ENCODE measurements at places on chromosomes 2 and 18. TPM values are rescaled to one million over a fixed set of nuclear protein-coding genes. Genes with fewer than 3 reads are reported as not detected.
A peak's percentile ranks its signal among the peaks of the same experiment; 100 is the strongest.

Gene IFIH1
- 8.2 TPM for total RNA-seq

DNA sequence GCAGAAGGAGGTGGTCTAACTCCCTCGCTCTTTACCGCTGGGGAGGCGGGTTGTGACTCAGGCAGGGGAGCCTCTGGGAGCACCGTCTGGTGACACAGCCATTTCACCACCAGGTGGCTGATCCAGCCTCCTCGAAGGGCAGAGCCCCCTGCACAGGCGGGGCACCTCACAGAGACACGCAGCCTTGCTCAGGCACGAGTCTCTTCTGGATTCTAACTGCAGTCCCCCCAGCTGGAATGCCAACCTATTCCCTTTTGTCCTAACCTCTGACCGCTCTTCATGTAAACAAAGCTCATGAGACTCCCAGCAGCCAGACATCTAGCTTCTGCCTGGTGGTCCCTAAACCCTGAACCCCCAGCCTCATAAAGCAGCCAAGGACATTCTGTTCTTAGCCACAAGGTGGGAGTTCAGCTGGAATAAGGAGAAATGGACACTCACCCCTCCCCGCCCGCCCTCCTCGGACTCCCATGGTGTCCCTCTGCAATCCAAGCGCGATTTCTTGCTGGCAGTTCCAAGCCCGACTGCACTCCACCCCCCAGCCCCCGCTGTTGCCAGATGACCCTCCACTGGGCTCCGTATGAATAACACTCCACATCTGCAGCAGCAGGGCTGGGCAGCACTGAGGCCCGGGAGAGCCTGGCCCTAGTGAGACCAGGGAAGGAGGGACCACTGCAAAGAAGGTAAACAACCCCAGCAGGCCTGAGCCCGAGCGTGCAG is 84.3 kb downstream of the TNS1 start:
- H3K36me3 ChIP-seq: no peaks in the 10 kb centered on the region
- no peak overlapping the region for H3K4me3 ChIP-seq
- DNase-seq: peak; percentile 77
- H3K27me3 ChIP-seq: no peaks in the 10 kb centered on the region
- peak overlapping the region; percentile 16 for H3K27ac ChIP-seq

GRCh38 chr2:15650616-15651366 is 59.1 kb downstream of the DDX1 start:
- no peak overlapping the region for H3K27ac ChIP-seq
- no peaks in the 10 kb centered on the region for H3K36me3 ChIP-seq
- no peaks in the 10 kb centered on the region for H3K27me3 ChIP-seq
- no peak overlapping the region for H3K4me3 ChIP-seq
- no peaks in the 10 kb centered on the region for H3K4me1 ChIP-seq
- no peak for DNase-seq

Gene SMARCAL1
- 50.2 TPM for total RNA-seq

- H3K4me3 ChIP-seq: no peak overlapping the region
- H3K27me3 ChIP-seq: no peaks in the 10 kb centered on the region
- H3K27ac ChIP-seq: no peak overlapping the region
- H3K4me1 ChIP-seq: no peaks in the 10 kb centered on the region
Measured at GRCh38 chr2:142707318-142707717, 170.1 kb upstream of the KYNU start.

Gene CTAGE1
- total RNA-seq: 19.6 TPM

- no peak for DNase-seq
- no peaks in the 10 kb centered on the region for H3K27me3 ChIP-seq
- H3K36me3 ChIP-seq: no peaks in the 10 kb centered on the region
- H3K27ac ChIP-seq: no peak overlapping the region
- H3K4me3 ChIP-seq: no peak overlapping the region
Measured at GRCh38 chr18:55287935-55288868, 299.8 kb downstream of the TCF4 start.

Gene NBAS
- total RNA-seq: 79.7 TPM

GRCh38 chr2:197181491-197181890 is 129.1 kb downstream of the ANKRD44 start:
- no peak overlapping the region for H3K27ac ChIP-seq
- no peaks in the 10 kb centered on the region for H3K36me3 ChIP-seq
- H3K4me3 ChIP-seq: no peak overlapping the region
- no peaks in the 10 kb centered on the region for H3K27me3 ChIP-seq

Gene CFAP221
- total RNA-seq: 62.4 TPM

DNA sequence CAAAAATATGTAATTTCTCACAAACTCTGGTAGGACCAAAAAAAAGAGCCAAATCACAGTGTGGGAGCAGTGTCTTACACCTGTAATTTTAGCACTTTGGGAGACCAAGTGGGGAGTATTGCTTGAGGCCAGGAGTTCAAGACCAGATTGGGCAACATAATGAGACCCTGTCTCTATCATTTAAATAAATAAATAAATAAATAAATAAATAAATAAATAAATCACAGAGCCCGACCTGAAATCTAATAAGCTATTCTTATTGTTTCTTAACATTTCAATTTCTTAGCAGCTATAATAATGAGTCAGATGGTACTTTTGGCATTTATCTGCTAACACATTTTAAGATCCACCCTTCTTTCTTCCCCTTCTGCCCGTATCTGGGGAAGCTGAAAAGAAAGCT is 1229.6 kb downstream of the SUCLG1 start:
- H3K27ac ChIP-seq: no peak overlapping the region
- H3K4me1 ChIP-seq: no peaks in the 10 kb centered on the region
- no peaks in the 10 kb centered on the region for H3K36me3 ChIP-seq
- DNase-seq: no peak

DNA sequence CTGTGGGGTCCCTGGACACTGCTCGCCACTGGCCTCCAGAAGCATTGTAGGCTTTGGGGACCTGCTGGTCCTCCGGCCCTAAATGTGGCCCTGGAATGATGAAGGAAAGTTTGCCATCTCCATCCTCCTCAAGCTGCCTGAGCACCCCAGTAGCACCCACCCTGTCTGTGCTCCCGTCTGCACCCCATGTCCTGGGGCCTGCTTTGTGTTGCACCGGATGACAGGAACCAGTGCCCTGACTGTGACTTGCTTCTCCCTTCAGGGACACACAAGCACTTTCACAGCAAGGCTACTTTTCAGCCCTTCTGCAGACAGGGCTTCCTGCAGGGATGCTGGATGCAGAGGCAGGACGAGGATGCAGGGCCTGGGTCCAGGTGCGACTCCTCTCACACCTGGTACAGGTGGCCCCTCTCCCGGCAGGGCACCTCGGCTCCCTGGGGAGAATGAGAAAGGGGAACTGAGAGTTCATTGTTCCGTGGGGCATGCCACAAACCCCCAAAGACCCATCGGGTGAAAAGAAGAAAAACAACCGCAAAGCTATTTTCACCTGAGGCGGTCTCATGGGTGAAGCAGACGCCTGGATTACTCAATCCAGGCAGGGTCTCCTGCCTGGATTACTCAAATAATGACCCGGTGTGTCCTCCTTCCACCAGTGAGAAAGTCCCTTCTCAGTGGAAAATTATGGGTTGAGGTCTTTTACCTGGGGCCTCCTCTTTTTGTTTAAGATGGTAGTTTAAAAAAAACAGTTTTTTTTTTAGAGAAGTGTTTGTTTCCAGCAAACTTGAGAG is 74.9 kb downstream of the LONRF2 start:
- no peak for DNase-seq
- H3K4me1 ChIP-seq: peaks cover 6% of the 10 kb centered on the region
- H3K27ac ChIP-seq: no peak overlapping the region
- H3K4me3 ChIP-seq: no peak overlapping the region
- no peaks in the 10 kb centered on the region for H3K27me3 ChIP-seq

DNA sequence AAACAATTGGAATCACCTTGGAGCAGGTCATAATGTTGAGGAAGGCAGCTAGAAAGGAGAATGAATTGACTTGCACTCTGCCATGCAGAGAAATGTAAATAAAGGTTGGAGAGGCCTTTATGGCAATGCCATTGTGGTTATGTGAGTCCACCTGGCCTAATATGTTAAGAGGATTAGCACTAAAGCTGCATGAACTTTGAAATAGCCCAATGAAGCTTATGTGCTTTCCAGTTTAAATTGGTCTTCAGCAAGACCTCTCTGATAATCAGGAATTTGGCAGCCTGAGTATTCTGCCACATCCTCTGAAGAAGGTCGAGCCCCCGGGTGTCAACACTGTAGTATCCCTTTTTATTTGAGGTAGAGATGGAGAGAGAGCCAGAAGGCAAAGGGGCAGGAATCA is 464.9 kb downstream of the CDH2 start:
- no peaks in the 10 kb centered on the region for H3K27me3 ChIP-seq
- no peaks in the 10 kb centered on the region for H3K4me1 ChIP-seq
- H3K4me3 ChIP-seq: no peak overlapping the region
- no peak for DNase-seq
- no peaks in the 10 kb centered on the region for H3K36me3 ChIP-seq

GRCh38 chr18:10130606-10131005 is 216.8 kb downstream of the VAPA start:
- no peak overlapping the region for H3K27ac ChIP-seq
- no peak for DNase-seq
- H3K36me3 ChIP-seq: no peaks in the 10 kb centered on the region
- H3K4me3 ChIP-seq: no peak overlapping the region
- H3K4me1 ChIP-seq: peaks cover 9% of the 10 kb centered on the region

- no peaks in the 10 kb centered on the region for H3K36me3 ChIP-seq
- no peak for DNase-seq
- H3K27me3 ChIP-seq: no peaks in the 10 kb centered on the region
- no peak overlapping the region for H3K27ac ChIP-seq
Measured at GRCh38 chr2:23603156-23603555, 218.2 kb downstream of the KLHL29 start.

DNA sequence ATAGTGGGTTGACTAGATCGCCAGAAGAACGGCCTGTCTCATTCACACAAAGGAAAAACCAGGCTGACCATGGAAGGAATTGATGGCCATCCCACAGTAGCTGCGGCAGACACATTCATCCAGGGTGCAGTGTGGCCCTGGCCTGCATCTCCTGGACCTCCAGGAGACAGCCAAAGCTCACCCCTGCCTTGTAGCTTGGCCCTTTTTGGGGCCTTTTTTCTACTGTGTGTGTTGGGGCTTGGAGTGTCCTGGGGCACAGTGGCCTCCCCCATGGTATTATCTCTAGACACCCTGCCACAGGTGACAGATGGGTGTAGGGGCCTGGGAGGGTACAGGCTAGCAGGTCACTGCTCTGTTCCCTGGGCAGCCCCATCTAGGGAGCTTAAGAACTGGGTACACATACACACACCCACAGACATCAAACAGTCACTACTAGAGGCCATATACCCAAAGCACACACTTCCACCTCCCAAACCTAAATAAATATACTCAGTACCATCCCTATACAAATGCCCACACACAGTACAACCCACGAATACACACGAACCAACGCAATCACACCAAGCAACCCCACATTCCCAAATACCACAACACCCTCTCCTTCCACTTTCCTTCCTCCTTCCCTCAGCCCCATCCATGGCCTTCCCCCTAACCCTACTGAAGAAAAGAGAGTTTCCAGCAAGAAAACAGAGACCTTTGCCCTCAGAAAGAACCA is 8.6 kb downstream of the EN1 start:
- H3K4me1 ChIP-seq: peaks cover 12% of the 10 kb centered on the region
- H3K27me3 ChIP-seq: peaks cover 5% of the 10 kb centered on the region
- H3K36me3 ChIP-seq: no peaks in the 10 kb centered on the region
- no peak overlapping the region for H3K27ac ChIP-seq

DNA sequence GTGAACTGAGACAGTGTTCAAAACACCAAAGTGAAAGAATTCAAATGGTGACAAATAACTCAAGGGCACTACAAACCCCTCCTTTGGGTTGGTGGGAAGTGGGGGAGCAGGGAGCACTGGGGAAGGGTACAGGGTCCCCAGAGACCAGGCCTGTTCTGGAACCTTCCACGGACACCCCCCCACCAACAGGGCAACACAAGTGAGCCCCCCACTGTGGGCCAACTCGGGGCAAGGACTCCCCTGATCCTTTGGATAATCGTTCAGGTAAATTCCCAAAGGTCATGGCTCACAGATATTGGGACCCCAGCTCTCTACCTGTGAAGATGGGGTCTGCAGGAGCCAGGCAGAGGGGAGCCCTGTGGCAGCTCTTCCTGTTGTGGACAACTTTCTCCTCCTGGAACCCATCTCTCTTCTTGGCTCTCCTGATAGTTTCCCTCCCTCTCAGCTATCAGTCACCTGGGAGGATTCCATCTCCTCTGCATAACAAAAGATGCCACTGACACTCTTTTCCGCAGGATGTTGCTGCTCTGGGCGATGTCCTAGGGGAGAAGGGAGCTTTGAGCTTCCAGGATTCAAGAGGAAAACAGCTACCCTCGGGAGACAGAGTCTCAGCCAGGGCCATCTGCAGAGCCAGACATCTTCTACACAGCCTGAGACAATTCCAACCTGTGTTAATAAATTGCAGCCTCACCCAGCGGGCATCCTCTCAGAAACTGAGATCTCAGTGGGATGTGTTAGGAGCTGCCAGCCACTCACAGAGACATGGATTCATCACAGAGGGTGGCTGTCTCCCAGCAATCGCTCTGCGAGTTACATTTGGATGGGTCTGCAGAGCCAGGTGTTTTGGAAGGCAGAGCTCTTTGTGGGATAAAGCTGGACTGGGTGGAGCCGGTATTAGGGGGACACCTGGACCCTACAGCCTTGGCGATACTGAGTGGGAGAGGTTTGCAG is 35.4 kb downstream of the MBP start:
- peaks cover 7% of the 10 kb centered on the region for H3K4me1 ChIP-seq
- no peaks in the 10 kb centered on the region for H3K27me3 ChIP-seq
- no peak overlapping the region for H3K4me3 ChIP-seq
- no peaks in the 10 kb centered on the region for H3K36me3 ChIP-seq
- H3K27ac ChIP-seq: no peak overlapping the region

DNA sequence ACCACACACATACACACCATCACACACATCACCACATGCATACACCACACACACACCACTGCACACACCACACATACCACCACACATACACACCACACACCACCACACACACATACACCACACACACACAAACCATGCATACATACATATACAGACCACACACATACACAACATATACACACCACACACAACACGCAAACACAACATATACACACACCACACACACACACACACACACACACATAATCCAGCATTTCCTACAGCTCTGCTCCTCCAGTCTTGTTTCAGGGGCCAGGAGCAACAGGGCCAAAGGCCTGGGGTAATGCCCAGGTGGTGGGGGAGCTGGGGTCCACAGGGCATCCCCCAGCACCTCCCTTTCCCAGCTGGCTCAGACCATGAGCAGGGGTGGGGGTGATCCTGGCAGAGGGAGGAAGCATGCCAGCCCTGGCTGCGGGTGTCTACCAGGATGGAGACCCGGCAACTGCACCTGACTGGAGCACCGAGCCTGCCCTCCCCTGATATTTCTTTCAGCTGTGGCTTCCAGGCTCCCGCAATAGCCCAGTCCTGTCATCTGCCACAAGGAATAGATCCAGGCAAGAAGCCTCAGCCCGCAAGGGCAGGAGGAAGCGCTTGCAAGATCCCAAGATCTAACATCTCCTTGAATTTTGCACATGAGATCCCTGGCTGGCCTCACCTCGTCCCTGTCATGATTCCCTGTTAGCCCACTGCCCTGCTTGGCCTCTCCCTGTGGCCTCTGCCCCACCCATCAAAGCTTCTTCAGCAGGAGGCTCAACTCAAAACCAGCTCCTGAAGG is 196.9 kb downstream of the TNS1 start:
- DNase-seq: no peak
- H3K27me3 ChIP-seq: no peaks in the 10 kb centered on the region
- H3K4me1 ChIP-seq: peaks cover 60% of the 10 kb centered on the region
- H3K36me3 ChIP-seq: no peaks in the 10 kb centered on the region
- H3K27ac ChIP-seq: no peak overlapping the region

Measured in testis (tissue), 5 donors.